ENCODE measurements at places on chromosomes 7 and 10.

DNA sequence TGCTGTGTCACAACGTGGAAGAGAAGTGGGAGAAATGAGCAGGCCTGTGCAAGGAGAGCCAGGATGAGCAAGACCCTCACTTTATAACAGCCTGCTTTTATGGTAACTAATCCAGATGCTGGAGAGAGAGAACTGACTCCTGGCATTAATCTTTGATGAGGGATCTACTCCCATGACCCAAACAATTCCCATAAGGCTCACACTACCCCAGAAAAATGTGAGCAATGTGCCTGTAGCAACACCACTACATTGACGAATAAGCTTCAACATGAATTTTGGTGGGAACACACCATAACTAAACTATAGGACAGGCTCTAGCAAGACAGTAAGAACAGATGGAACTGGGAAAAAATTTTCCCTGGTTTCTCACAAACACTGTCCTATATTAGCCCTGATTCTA is 173.6 kb upstream of the PRSS58 start:
- DNase-seq, result no peak

- DNase-seq, result no peak
These were observed 124.2 kb upstream of the MKLN1 start for GRCh38 chr7:131203291-131203976.

- DNase-seq, result no peak
These were observed 69.5 kb downstream of the ARID5B start for GRCh38 chr10:61971003-61971325.

GRCh38 chr7:121689749-121690148 is 183.2 kb upstream of the PTPRZ1 start:
- no peak for DNase-seq

- DNase-seq, result no peak
These were observed 180.5 kb upstream of the ASAH2 start for GRCh38 chr10:50431791-50432190.

DNA sequence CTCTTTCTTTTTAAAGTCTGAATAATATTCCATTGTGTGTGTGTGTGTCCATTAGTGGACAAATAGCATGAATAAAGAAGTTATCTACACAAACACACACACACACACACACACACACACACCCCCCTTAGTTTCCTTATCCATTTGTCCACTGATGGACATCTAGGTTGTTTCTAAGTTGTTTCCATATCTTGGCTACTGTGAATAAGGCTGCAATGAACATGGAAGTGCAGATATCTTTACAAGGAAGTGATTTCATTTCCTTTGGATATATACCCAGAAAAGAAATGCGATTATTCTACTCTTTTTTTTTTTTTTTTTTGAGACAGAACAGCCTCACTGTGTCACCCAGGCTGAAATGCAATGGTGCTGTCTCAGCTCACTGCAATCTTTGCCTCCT is 113.5 kb downstream of the MBL2 start:
- no peak for DNase-seq

Data from NCI-H1417 treated with DMSO at 0.1 percent for 48 hours (cell line).